SW480 (cell line): ENCODE measurements at places on chromosomes 5 and 9.

DNA sequence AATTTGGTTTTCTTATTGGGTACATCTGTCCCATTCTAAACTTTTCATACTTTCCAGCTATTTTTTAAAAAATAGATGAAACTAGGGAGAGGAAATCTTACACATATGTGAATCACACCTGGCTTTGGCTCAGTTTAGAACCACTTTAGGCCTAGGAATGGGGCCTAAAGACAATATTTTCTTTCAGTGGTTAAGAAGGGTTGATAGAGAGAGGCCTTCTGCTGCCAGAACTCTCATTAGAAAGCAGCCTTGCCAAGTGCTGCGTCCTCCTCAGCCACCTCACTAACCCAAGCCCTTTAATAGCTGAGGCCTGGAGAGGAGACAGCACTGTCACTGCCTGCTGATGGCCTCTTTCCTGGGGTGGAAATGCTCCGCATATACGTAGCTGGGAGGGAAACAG, 167.5 kb downstream of the SAXO1 start:
- no peak for DNase-seq

DNA sequence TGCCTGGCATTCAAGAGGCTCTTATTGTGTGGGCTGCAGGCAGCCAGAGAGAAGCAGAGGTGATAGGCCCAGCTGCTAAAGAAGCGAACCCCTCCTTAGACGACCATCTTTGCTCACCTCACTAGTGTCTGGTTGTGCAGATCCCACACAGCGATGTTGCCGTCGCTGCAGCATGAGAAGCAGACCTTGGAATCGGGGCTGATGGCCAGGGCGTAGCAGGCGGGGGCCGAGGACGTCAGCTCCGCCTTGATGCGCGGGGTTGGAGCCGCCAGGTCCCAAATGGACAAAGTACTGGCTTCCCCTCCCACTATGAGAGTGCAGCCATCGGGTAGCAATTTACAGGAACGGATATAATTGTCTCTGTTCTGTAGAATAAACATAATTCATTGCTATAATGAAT, 98.7 kb downstream of the TLE1 start:
- no peak for DNase-seq

DNA sequence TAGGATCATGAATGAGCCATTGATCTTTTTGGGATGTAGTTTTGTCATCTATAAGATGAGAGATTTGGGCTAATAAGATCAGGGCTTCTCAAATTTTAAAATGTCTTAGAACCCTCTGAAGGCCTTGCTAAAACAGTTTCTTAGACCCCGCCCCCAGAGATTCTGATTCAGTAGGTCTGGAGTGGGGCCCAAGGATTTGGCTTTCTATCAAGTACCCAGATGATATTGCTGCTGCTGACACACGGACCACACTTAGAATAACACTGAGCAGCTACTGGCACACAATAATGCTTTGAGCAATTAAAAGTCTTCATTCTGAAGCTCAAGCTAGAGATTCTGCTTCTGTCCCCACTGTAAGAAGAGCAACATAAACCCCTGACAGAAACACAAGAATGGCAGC, 216.7 kb downstream of the SMARCA2 start:
- no peak for DNase-seq

DNA sequence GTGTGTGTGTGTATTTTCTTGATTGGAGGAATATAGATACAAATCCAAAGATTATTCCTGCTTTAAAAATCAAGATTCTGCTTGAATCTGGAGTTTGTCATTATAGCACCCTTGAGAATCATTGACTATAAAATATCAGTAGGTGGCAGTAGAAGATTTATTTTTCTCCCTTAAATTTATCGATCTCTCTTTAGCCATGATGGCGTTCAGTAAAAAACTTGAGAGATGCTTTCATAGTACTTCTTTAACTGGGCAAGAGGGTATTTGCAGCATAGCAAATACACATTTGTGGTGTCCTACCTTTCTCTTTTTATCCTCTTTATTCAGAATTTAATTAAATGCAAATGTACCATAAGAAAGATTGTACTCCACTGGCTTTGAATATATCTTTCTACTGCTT, 307.7 kb downstream of the ADGRV1 start:
- peak; percentile 58 for DNase-seq

- DNase-seq: no peak
These were observed 10.4 kb upstream of the BARHL1 start for GRCh38 chr9:132571806-132572600.

GRCh38 chr9:134778841-134779411, 101.7 kb upstream of the FCN2 start:
- peak; percentile 44 for DNase-seq

GRCh38 chr9:33318781-33319180, 28.5 kb downstream of the NFX1 start:
- no peak for DNase-seq

GRCh38 chr9:115396071-115396529, 278.1 kb upstream of the TNC start:
- DNase-seq: no peak

DNA sequence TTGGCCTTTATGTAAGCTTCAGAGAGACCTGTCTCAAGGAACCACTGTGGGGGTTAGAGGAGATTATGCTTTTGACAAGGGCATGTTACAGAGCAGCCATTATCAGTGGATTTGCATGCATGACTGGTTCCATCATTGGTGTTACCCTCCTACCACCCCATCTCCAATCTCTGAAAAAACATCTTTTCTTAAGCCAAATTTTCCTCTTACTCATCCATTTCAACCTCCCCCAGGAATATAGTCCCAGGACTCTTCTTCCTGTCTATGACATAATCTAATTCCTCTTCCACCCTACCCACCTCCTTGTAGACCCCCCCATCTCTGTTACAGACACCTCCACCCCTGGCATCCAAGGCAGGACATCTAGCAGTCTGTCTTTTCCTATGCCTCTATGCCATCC, 33.1 kb upstream of the ADRB2 start:
- DNase-seq: no peak

DNA sequence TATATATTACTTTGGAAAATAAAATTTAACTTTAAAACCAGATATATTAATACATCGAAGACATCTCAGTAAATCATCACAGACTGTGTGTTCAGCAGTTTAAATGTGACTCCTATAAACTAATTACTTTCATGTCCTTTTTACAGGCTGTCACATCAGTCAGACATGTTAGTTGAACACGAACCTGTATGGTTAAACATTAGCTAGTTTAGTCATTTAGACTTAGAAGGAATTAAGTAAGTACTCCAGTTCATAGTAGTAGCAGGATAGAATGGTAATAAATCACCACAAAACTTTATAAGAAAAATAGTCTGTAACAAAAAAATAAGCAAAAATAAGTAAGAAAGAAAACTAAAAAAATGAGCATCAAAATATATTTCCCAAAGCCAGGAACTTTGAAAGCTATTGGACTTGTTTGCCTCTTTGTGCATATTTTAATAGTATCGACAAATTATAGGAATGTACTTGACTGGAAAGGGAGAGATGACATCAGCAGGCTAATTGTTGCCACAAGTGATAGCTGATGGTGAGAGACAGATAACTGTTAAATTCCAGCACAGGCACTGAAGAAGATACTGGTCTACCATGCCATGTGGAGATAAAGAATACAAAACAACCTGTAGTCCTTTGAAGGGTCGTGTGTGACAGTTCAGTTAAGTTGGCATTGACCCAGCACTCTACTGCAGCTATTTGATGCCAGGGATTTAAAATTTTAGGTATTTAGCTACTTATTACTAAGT, 83.9 kb downstream of the RIC1 start:
- no peak for DNase-seq

- DNase-seq: peak; percentile 22
These were observed 34.6 kb upstream of the NFIB start for GRCh38 chr9:14348373-14349145.

GRCh38 chr5:97922776-97923175, 739.7 kb upstream of the RIOK2 start:
- DNase-seq: no peak

- DNase-seq: peak; percentile 67
These were observed 46.2 kb downstream of the PCA3 start for GRCh38 chr9:76810377-76810957.

GRCh38 chr5:72046106-72046505, 61.2 kb upstream of the MAP1B start:
- DNase-seq: no peak

DNA sequence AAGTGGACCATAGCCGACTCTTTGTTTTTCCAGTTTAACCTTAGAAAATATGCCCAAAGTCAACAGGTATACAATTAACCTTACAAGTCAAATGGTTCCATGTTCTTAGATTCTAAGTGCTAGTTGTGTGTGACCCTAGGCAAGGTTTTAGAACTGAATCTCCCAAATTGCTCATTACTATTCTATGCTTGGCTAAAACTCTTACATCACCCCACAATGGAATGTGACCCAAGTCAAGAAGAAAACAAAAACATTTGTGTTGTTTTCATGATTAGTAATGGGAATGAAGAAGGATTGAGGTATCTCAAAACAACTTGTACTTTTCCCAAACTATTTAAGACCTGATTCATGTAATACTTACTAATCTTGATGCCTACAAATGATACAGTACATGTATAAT, 159.2 kb downstream of the ARRDC3 start:
- DNase-seq: no peak

DNA sequence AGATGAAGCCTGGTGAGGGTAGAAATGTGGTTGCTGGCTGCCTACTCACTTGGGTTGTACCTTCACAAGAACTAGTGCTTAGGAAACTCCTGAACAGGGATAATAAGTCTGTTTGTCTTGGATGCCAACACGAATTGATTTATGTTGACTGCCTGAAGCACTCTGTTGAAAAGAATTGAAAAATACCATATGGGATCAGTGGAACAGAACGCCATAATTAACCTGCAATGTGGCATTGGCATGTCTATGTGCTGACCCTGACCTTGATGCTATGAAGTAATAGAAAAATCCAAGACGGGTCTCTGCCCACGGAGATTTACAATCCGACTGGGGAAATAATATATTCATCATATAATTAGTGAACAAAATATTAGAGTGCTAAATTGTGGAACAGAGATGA, 10.5 kb downstream of the LIX1 start:
- DNase-seq: no peak

DNA sequence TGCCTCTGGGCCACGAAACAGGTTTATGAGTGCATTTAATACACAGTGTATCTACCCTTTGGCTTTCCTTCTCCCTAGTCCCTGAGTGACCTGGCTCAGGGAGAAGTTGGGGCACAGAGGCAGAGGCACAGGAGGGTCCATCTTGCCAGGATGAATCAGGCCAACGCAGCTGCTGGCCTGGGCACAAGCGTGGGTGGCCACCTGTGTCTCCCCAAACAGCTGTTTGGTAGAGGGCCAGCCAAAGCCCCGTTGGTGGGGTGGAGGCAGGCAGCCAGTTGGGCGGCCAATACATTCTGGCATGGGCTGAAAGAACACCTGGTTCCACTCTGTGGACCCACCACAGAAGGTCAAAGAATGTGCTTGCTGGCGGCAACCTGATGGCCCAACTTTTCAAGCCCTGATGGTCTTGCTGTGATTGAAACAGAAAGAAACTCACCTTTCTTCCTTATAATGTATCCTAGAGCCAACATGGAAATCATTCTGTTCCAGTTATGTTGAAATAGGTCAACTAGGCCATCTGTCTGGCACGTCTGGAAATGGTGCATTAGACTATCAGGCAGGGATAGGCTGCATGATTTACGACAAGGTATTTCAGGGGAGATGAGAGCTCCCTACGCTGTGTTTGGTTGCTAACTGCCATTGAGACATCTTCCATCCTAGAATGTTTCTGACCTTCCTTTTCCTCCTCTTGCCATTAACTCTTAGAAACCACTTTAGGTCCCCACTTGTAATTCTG, 337.4 kb downstream of the ADAMTS6 start:
- no peak for DNase-seq

DNA sequence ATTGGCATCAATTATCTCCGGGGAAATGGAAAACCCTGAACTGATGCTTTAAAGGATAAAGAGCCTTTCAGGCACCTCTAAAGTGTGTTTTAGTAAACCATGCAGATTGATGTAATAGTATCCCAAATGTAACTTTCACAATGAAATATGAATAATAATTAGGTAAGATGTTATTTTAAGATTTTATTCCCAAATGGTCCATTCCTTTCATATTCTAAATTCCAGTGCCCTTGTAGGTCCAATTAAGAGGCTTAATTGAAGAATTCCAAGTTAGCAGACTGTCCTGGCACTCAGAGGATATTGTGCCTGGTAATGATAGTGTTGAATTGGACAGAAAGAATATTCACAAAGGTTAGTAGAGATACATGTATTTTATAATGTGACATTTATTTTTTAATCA, 352.5 kb upstream of the NUDT12 start:
- no peak for DNase-seq

DNA sequence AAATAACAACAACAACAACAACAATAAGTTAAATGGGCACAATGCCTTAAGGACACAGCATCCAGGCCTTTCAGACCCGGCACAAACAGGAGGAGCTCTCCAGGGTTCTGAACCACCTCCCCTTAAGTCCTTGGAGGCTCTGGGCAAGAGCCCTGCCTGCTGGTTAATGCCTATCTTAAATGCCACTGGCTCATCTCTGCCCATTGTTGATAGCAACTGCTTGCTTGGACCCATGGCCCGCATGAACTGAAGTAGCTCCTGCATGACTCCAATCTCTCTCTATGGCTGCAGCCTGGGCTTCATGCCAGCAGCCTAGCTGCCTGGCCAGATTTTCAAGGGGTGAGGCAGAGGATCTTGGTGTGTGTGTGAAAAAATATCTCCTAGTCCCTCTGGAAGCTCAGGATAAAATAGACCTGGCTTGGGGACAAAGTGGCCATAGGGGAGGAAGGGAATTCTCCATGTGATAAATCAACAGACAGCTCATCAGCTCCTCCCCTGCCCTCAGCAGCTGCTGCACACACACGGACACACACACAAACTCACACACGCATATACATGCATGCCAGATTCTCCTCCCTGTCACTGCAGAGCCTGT, 27.4 kb downstream of the FAM219A start:
- peak; percentile 23 for DNase-seq

DNA sequence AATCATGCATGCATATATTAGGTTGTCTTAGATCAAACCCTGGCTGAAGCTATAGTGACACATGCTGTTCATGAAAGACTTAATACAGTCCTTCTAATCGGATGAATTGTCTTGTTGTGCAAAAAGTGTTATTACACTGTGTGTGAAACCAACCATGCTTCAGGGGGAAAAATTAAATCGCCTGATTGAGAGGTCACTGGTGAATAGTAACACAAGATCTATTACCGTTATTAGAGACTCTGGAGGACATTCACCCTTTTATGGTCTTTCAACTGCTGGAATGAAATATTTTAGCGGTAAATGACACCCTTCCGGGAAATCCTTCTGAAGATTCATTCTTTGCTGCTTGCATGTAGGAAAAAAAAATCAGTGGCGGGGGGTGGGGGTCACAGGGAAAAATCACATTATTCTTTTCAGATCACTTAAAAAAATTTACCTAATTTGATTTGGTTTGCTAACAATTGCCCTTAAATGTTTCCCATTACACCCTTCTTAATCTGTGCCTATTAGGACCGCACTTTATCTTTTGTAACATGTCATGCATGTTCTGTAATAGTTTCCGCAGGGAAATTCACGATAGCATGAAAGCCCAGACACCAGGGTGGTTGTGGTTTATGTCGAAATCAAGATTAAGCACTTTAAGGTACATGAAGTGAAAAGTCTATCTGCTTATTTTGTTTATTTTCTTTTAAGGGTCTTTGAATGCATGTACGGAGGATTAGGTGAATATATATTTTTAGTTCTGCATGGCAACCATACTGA, 120.6 kb downstream of the FOCAD start:
- no peak for DNase-seq

- no peak for DNase-seq
These were observed 213.3 kb downstream of the SEMA6A start for GRCh38 chr5:116361171-116361967.
